Cardiac fibroblast (primary cell): ENCODE measurements at places on chromosomes 13 and 19.

GRCh38 chr19:5554828-5555227 lies 12.9 kb downstream of the TINCR start:
- DNase-seq, result no peak

GRCh38 chr19:6260912-6261650 lies 18.7 kb downstream of the MLLT1 start:
- DNase-seq, result peak; percentile 37

DNA sequence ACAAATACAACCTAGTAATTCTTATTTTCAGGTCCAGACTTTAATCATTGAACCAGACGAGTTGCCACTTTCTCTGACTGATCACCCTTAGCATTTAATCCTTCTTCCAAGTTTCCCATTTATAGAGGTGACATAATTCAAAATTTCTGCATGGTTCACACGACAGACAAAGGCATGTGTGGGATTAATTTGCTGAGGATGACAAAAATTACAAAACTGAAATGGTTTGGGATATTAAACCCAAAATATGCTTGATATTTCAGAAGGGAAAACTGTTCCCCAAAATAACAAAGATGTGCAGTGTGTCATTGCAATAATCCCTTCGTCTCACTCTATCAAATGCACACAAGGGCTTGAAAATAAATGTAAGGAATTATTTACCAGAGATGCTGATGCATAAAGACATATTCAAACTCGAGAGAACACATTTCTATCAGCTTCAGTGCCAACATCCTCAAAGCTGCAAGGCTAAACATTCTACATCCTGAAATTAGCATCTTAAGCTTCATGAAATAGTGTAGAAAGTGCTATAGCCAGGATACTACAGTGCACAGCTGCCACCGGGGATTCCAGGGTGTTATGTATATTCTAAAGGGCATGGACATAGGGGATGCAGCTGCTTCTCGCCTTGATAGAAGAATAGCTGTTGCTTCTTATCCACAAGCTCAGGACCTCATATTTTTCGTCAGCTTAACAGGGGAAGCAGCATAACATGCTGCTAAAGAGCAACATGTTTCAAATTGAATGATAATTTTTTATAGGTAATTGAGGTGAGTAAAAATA lies 198.7 kb upstream of the SLITRK1 start:
- no peak for DNase-seq

- no peak for DNase-seq
Observed at GRCh38 chr13:60139272-60139671, 24.5 kb downstream of the DIAPH3 start.

DNA sequence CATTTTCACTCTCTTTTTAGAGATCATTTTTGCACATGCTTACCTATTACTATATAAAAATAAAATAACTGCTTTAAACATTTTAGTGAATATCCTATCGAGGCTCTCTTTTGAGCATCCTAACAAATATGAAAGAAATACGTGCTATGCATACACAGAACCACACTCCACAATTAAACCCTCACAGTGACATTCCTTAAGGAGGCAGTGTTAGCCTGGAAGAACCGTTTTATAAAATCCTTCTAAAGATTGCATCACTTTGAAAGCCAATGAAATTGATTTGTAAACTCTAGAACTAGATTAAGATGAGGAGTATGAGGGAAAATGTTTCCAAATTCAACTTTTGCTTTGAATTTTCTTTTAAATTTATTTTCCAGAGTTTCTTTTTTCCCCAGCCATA lies 11.1 kb upstream of the ENOX1 start:
- DNase-seq, result peak; percentile 38

DNA sequence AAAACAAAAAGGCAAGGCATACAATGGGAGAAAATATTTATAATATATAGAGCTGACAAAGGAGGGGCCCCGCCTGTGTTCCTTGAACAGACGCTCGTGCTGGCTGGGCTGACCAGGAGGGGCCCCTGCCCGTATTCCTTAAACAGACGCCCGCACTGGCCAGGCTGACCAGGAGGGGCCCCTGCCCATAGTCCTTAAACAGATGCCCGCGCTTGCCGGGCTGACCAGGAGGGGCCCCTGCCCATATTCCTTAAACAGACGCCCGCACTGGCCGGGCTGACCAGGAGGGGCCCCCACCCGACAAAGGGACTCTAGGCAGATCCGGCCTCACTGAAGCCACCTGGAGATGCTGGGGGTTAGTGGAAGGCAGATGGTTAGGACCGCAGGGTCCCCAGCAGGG lies 9.3 kb downstream of the ADPRHL1 start:
- no peak for DNase-seq

- no peak for DNase-seq
Observed at GRCh38 chr19:45087531-45087930, 5.4 kb upstream of the PPP1R37 start.

DNA sequence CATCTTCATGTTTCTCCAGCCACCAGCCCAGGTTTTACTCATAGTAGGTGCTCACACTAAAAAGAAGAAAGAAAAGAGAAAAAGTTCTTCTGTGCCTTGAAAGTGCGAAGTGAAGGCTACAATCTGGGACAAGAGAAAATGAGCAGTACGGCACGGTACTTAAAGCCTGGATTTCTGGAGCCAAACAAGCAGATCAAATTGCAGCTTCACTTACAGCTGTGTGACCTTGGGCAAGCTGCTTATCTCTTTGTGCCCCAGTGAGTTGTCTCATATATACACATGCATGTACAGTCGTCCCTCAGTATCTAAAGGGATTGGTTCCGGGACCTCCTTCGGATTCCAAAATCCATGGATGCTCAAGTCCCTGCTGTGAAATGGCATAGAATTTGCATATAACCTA lies 41.8 kb downstream of the GSX1 start:
- DNase-seq, result no peak
